ENCODE measurements at places on chromosomes 6 and 20.

- no peak for DNase-seq
These were observed 477.1 kb upstream of the EYS start for GRCh38 chr6:66184091-66184490.

DNA sequence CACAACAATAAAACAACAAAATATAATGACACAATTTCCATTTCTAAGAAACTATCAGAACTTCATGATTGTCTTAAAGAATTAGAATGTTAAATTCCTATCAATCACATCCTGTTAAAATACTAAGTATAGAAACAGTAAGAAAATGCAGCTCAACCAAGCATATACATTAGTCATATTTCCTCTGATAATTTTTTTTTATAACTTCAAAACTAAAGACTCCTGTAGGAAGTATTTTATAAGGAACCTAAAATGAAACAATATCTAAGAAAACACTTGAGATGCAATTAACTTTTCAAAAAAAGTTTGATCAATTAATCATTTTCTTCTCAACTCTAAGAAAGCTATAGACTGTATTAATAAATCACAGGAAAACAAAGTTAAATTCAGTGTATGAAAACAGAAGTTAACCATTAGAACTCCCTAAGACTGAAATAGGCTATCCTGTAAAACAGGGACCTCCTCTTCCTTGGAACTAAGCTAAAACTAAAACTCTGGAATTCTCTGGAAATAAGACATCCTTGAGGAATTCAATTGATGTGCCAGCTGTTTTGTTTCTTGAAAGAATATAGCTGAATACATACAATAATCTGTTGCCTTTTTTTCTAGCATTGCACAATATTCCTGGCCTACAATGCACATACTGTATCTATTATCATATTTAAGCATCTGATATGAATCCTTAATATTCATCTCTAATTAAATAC lies 19.8 kb downstream of the FKBP5 start:
- no peak for DNase-seq

- no peak for DNase-seq
These were observed 113.0 kb downstream of the MANEA start for GRCh38 chr6:95690328-95690727.

DNA sequence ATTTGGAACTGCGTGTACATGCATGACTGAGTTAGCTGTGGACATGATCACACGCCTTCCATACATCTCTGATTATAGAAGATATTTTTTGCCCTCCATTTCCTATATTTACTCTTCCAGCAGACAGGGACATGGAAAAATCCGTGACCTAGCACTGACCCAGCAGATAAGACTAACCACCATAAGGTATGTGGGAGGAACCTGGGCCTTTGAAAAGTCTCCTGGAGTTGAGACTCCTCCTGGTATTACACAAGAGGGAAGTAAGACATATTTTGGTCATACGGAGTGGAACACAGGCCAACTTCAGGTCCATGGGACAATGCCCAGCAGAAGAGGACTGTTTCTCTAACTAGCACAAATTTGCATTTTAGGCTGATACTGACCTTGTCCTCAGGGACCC lies 13.7 kb upstream of the SIRPB1 start:
- no peak for DNase-seq

- no peak for DNase-seq
These were observed 195.0 kb downstream of the SYNDIG1 start for GRCh38 chr20:24664266-24664986.

DNA sequence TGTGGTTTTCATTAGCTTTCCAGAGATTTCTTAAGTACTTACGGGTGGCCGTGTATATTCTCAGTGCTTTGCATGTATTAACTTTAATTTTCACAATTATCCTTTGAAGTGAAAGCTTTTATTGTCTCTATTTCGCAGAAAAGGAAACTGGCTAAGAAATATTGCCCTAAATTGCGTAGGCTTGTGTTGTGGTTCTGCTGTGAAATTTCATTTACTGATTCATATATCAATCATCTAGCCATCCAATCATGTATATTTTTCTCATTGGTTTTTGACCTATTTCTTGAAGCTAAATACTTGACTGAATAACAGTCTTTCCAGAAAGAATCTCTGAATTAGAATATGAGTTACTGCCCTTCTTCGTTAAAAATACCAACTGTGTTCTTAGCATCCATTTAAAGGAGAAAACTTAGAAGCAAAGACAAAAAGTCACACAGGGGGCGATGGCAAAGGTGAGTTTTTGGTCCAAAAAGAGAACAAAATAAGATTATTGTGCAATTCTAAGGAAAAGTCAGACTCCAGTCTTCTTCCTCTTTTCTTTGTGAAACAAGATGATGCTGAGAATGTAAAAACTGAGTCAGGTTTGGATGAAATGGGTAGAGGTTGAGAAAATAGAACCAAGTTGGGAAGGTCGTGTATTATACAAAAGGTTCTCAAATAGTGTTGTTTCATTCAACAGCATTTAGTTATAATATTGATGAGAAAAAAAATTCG lies 1.4 kb downstream of the CYB5R4 start:
- no peak for DNase-seq

DNA sequence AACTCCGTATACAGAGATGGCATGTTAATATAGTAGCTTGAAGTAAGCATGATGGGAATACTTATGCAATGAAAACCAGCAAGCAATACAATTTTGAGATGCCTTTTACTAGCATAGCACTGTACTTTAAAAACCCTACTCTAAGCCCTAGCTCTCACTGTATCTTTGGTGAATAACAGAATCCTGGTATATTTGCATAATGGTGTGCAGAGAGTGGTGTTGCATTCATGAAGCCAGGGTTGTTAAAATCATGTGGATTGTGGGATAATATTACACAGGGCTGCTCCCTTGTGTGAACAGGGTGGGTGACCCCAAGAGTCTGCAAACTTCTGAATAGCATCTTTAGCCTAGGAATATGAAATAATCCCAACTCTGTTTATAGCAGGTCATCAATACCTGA lies 105.2 kb upstream of the BMP2 start:
- no peak for DNase-seq

DNA sequence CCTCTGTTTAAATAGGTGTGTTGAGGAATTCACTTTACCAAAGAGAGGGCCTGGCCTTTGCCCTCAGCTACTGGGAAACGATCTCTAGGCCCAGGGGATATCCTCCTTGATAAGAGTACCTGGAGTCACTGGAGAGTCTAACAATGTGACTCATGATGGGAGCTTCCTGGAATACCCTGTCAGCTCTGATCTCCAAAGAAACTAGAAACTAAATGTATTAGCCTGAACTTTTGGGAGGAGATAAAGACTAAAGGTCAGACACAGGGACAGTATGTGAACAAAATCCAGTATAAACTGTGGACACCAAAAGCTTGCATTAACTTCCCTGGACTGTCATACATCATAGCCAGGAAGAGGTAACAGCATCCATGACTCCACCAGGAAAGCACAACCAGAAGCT lies 148.5 kb downstream of the RNGTT start:
- no peak for DNase-seq

GRCh38 chr6:148287623-148288333 lies 54.9 kb upstream of the SASH1 start:
- DNase-seq = no peak

DNA sequence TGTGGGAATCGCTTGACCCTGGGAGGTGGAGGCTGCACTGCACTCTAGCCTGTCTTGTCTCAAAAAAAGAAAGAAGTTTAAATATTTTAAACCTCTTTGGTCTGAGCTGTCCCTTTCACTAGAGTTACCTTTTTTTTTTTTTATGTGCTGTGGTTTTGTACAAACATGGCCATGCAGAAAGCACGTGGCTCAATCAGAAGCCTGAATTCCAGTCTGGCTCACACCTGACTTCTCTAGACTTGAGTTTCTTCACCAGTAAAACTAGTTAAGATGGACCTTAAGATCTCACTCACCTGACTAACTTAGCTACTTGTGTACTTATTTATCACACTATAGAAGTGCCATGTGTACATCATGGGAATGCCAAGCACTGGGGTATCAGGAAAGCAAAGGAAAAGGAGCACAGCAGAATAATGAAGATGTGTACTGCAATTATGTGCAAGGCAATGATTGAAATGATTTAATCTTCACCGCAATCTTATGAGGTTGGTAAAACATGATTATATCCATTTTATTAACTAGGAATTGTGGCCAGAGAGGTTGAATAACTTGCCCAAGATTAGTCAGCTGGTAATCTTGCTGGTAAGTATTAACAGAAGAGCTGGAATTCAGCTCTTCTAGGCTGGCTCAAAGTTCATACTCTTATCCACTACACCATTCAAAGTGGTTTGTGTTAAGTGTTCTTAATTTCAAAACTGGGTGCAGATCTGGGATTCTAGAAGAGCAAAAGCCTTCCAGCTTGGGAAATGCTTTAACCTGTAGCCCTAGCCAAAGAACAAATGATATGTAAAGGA lies 10.7 kb downstream of the HMGN3 start:
- DNase-seq = no peak

DNA sequence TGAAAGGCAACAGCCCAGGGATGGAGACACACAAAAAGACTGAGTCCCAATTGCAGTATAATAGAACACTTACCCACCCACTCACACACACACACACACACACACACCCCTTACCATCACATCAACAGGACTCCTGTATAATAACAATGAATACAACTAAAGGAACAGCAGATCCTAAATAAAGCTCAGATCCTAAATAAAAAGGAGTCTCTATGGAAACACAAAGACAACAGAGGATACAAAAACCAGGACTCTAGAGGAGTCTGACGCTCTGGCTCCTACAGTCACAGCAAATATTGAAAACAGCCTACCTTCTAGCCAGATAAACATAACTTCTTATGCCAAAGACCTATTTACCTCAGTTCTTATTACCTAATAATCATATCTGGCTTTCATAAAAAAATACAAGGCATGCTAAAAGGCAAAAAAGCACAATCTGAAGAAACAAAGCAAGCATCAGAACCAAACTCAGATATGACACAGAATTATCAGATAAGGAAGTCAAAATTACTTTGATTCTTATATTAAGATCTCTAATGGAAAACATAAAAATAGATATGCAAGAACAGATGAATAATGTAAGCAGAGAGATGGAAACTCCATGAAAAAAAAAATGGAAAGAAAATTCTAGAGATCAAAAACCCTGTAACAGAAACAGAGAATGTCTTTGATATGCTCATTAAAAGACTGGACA lies 134.9 kb downstream of the MMUT start:
- DNase-seq = no peak

GRCh38 chr20:44074252-44075151 lies 112.5 kb downstream of the JPH2 start:
- DNase-seq = no peak

DNA sequence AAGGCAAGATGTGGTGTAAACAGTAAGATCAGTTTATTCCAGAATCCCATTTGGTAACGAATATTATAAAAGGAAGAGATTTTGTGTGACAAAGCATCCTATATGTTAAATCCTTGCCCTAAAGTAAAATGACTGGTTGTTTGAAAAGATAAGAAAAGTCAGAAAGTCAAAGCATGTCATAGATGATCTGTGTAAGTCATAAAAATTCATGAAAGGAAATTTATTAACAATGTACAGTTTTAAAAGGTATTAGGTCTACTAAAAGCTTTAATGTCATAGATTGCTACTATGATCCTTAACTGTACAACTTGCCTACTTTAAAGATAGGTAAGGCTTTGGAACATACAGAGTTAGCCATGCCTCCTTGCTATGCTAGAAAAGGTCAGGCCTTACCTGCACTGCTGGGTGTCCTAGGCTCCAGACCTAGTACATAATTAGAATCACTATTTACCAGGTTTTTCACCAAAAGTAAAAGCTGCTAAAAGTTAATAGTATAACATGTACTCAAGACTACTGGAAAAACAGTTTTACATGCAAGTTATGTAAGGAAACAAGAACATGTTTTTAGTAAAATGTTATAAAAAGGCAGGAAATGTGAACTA lies 1090.1 kb upstream of the ADGRB3 start:
- DNase-seq = no peak

DNA sequence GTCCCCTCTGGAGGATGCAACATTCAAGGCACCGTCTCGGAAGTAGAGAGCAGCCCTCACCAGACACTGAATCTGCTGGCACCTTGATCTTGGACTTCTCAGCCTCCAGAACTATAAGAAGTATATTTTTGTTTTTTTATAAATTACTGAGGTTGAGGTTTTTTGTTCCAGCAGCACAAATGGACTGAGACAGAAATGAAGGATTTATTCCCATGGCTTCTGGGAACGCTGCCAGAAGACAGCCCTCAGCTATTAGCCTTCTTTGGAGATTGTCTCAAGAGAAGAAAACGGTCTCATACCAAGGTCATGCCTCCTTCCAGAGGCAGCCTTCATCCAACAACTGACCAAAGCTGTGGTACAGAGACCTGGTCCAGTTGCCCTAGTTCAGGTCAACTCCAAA lies 85.4 kb downstream of the CHMP4B start:
- DNase-seq = no peak

DNA sequence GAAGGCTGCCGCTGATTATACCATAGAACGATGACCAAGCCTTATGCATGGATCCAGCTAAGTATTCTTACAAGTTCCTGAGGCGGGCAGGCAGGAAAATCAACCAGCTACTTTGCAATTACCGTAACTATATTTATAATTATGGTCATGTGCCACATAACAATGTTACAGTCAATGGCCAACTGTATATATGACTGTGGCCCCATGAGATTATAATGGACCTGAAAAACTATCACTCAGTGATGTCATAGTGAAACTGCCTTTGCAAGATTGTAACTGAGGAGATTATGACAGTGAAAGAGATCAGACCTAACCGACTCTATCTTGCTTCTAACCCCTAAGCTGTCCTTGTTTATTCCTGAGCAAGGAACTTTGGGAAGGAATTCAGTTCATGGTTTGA lies 33.1 kb upstream of the FAM135A start:
- no peak for DNase-seq

- no peak for DNase-seq
These were observed 11.3 kb downstream of the CST7 start for GRCh38 chr20:24960302-24960801.

DNA sequence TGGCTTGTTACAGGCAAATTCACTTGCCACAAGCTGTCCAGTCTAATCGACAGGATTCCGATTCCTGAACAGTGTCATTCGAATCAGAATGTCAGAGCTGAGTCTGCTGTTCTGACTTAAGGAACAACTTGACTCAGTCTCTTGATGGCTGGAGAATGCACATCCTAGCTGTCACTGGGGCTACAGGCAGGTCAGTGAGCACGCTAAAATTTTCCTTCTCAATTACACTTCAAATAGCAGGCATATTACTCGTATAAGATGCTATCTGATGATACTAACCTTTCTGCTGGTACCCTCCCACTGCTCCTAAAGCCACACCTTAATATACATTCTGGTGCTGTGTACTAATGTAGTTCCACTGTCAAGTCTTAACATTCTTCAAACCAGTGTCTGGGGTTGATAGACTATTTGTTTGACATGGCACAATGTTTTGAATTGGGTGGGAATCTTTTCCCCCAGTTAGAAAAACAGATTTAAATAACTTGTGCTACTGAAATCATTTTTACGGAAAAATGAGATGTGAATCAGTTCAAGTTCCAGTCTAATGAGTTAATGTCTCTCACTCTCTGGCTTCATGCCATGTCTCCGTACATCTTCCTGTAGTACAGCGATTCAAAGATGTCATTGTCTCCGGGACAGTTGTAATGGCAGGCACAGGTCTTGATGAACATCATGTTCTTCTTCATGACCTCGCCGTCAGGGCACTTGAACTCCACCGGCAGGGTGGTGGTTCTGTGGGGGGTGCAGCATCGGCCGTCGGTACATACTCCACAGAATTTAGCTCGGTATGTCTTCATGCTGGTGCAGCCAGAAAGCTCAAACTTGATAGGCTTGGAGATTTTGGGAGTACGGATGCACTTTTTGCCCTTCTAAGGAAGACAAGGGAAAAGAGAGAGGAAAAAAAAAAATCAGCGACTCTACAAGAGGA lies 2.2 kb downstream of the CCN2 start:
- no peak for DNase-seq
